Activated naive CD8-positive, alpha-beta T cell treated with anti-CD3 and anti-CD28 coated beads, Interleukin-2, amount 50 U/mL, for 24 hours (primary cell): ENCODE measurements at places on chromosomes 4 and X.
A peak's percentile ranks its signal among the peaks of the same experiment; 100 is the strongest.

DNA sequence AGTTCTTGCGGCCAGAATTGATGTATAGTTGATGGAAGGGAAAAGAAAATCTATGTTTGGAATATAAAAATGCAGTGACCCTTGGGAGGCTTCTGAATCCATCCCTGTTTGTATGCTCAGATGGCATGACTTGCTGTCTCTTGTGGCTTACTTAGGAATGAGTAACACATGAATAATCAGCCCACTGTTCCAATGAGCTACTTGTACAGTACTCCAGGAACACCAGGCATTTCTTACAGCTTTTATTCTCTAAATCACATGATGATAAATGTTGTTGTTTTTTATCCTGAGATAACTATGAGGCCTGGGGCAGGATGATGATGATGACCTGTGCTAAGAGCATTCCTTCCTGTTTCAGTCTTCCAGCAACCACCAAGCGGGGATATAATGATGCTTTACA is 18.9 kb downstream of the TMPRSS11E start:
- no peak for DNase-seq
- H3K27ac ChIP-seq: no peak overlapping the region
- no peaks in the 10 kb centered on the region for H3K36me3 ChIP-seq
- H3K4me3 ChIP-seq: no peak overlapping the region
- no peaks in the 10 kb centered on the region for H3K27me3 ChIP-seq
- peaks cover 23% of the 10 kb centered on the region for H3K4me1 ChIP-seq

DNA sequence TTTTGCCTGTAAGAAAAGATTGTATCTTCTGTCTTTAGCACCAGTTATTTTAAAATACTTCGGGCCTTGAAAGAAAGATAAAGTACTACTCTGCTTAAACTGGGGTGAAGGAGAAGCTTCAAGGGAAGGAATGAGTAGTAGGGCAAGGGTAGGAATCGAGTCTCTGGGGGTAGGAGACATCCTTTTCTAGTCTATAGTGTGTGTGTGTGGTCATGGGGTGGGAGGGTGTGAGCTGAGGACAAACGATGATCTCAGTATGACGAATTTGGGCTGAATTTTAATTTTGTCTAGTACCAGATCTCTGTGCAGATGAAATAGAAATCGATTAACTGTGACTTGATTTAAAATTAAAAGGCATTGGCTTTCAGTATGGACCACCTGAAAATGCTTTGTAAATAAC is 3.3 kb upstream of the MYOZ2 start:
- no peak overlapping the region for H3K4me3 ChIP-seq
- no peak for DNase-seq
- no peaks in the 10 kb centered on the region for H3K4me1 ChIP-seq
- no peaks in the 10 kb centered on the region for H3K36me3 ChIP-seq
- no peaks in the 10 kb centered on the region for H3K27me3 ChIP-seq

GRCh38 chr4:168878623-168879022 is 131.4 kb downstream of the CBR4 start:
- peak overlapping the region; percentile 76 for H3K4me3 ChIP-seq
- no peak for DNase-seq
- H3K27ac ChIP-seq: peak overlapping the region; percentile 74

GRCh38 chr4:65968831-65969558 is 298.7 kb upstream of the EPHA5 start:
- H3K36me3 ChIP-seq: no peaks in the 10 kb centered on the region
- no peak overlapping the region for H3K27ac ChIP-seq
- H3K4me3 ChIP-seq: no peak overlapping the region
- no peaks in the 10 kb centered on the region for H3K4me1 ChIP-seq
- no peak for DNase-seq
- H3K27me3 ChIP-seq: no peaks in the 10 kb centered on the region

- H3K27ac ChIP-seq: no peak overlapping the region
- H3K4me3 ChIP-seq: no peak overlapping the region
- H3K4me1 ChIP-seq: no peaks in the 10 kb centered on the region
- DNase-seq: no peak
Observed at GRCh38 chr4:19807505-19807904, 444.2 kb upstream of the SLIT2 start.

- peak within 1 kb of the TSS; percentile 57 for H3K4me3 ChIP-seq
- H3K27me3 ChIP-seq: peaks cover 28% of the 10 kb centered on the region
- no peaks in the 10 kb centered on the region for H3K4me1 ChIP-seq
- peaks cover 2% of the 10 kb centered on the region for H3K36me3 ChIP-seq
Observed at GRCh38 chrX:84187533-84188319, at the start of gene RPS6KA6. TSS of gene RPS6KA6 (minus strand) at chrX:84188199. CDS start at chrX:84187899, 300 bp downstream.

DNA sequence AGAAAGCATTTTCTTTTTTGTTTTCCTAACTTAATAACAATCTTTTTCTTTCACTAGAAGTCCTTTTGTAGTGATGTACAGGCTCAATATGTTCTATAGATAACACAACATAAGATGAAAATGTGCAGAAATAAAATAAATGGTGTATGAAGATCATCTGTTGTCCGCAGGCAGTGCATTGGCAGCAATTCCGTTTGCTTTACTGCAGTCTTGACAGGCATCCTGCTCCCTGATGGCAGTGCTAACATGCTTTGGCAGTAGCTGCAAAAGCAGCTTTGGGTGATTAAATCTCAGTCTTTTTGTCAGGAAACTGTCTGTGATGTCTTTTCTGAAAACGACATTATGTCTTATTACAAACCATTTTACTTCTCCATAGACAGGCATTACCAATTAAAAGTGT is 131.4 kb downstream of the TRAM1L1 start:
- no peaks in the 10 kb centered on the region for H3K36me3 ChIP-seq
- no peak overlapping the region for H3K27ac ChIP-seq

- H3K36me3 ChIP-seq: peaks cover 12% of the 10 kb centered on the region
- DNase-seq: no peak
- peaks cover 59% of the 10 kb centered on the region for H3K4me1 ChIP-seq
- H3K27me3 ChIP-seq: no peaks in the 10 kb centered on the region
- peak overlapping the region; percentile 89 for H3K27ac ChIP-seq
Observed at GRCh38 chr4:38161208-38162113, 201.3 kb downstream of the PTTG2 start.

DNA sequence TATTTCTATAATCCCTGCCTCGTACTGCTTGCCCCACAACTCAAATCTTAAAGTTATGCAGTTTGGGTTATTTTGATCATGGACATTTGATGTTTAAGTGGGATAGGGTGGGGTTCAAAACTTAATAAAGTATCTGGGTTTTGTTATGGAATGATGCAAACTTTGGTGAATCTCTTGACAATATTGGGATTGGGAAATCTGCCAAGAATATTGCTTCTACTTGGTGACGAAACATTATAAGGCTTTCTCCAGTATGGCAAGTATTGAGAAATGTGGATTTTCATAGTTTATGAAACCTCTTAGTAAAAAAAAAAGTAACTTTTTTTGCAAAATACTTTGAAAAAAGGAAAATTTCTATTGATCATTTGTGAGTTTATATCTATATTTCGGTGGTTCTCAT is 130.8 kb upstream of the SFRP2 start:
- H3K27ac ChIP-seq: no peak overlapping the region
- no peak overlapping the region for H3K4me3 ChIP-seq
- no peak for DNase-seq
- peaks cover 12% of the 10 kb centered on the region for H3K27me3 ChIP-seq
- H3K36me3 ChIP-seq: no peaks in the 10 kb centered on the region

DNA sequence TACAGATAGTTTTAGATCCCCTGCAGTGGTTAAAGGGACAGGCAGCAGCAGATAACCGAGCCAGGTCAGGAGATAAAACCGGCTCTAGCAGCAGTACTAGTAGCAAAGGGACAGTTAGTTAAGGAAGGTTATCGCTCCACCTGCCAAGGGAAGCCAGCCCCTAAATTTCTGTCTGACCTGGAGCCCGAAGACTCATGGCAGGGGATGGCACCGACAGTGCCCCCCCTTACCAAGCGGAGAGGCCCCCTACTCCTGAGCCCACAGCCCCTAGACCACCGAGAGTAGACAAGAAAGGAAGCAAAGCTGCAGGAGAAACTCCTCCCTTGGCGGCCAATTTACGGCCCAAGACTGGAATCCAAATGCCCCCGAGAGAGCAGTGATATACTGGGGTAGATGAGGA is 61.3 kb upstream of the MAGEC2 start:
- no peaks in the 10 kb centered on the region for H3K27me3 ChIP-seq
- no peaks in the 10 kb centered on the region for H3K4me1 ChIP-seq
- no peak overlapping the region for H3K4me3 ChIP-seq
- no peak for DNase-seq
- H3K36me3 ChIP-seq: no peaks in the 10 kb centered on the region

DNA sequence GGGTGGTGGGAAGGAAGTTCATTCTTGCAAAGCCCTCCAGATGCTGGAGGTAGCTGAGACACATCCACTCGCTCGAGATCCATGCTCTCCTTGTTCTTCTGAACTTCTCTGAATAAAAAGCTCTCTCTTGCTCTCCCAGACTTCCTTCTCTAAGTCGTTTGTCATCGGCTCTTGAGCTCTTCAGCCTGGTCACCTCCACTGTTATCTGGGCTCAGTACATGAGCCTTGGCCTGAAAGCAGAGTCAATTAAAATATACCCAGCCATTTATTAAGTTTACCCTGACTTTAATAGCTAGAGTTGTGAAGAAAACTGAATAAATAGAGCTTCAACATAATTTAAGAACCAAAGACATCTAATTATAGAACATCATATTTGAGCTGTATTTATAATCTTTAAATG is 99.0 kb downstream of the CPE start:
- no peak for DNase-seq
- no peaks in the 10 kb centered on the region for H3K4me1 ChIP-seq
- peaks cover 6% of the 10 kb centered on the region for H3K36me3 ChIP-seq
- peaks cover 21% of the 10 kb centered on the region for H3K27me3 ChIP-seq
- H3K4me3 ChIP-seq: no peak overlapping the region

- H3K4me3 ChIP-seq: no peak overlapping the region
- H3K27ac ChIP-seq: no peak overlapping the region
- no peaks in the 10 kb centered on the region for H3K36me3 ChIP-seq
Observed at GRCh38 chr4:125140966-125141495, 173.7 kb upstream of the FAT4 start.

- DNase-seq: no peak
- H3K27me3 ChIP-seq: no peaks in the 10 kb centered on the region
- no peak overlapping the region for H3K4me3 ChIP-seq
- H3K27ac ChIP-seq: peak overlapping the region; percentile 31
- H3K4me1 ChIP-seq: peaks cover 59% of the 10 kb centered on the region
Observed at GRCh38 chrX:130179170-130179569, 7.4 kb downstream of the RAB33A start.

GRCh38 chr4:123869286-123870215 is 473.0 kb downstream of the SPRY1 start:
- no peak overlapping the region for H3K4me3 ChIP-seq
- no peaks in the 10 kb centered on the region for H3K36me3 ChIP-seq
- DNase-seq: no peak
- no peaks in the 10 kb centered on the region for H3K4me1 ChIP-seq
- H3K27me3 ChIP-seq: no peaks in the 10 kb centered on the region
- H3K27ac ChIP-seq: no peak overlapping the region

- H3K27me3 ChIP-seq: no peaks in the 10 kb centered on the region
- no peaks in the 10 kb centered on the region for H3K36me3 ChIP-seq
- no peak overlapping the region for H3K4me3 ChIP-seq
- H3K27ac ChIP-seq: no peak overlapping the region
- no peaks in the 10 kb centered on the region for H3K4me1 ChIP-seq
Observed at GRCh38 chr4:85489273-85489981, 14.5 kb downstream of the ARHGAP24 start.

- DNase-seq: no peak
- H3K27me3 ChIP-seq: no peaks in the 10 kb centered on the region
- H3K4me1 ChIP-seq: peaks cover 14% of the 10 kb centered on the region
- no peak overlapping the region for H3K27ac ChIP-seq
Observed at GRCh38 chr4:39023059-39023458, 9.2 kb downstream of the TMEM156 start.

DNA sequence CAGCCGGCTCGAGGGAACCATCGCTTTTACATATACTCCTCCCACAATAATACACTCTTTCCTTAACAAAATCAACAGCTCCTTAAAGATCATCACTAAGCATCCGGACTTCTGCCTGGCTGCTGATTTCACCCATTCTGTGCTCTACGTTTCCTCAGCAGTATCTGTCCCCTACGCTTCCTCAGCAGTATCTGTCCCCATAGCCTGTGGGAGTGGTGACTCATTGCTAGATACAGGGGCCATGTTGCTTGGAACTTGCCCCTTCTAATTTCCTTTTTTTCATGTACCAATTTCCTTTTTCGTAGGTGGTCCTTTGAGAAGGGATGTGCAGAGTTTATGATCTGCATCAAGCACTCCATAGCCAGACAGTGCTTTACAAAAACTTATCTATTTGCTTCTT is 18.6 kb downstream of the MAP3K15 start:
- no peak overlapping the region for H3K27ac ChIP-seq
- no peaks in the 10 kb centered on the region for H3K27me3 ChIP-seq
- no peak for DNase-seq
- no peaks in the 10 kb centered on the region for H3K4me1 ChIP-seq
- no peaks in the 10 kb centered on the region for H3K36me3 ChIP-seq

- no peak overlapping the region for H3K4me3 ChIP-seq
- H3K4me1 ChIP-seq: peaks cover 9% of the 10 kb centered on the region
- no peaks in the 10 kb centered on the region for H3K36me3 ChIP-seq
- no peaks in the 10 kb centered on the region for H3K27me3 ChIP-seq
Observed at GRCh38 chrX:46234775-46235174, 310.4 kb downstream of the ZNF674 start.

GRCh38 chr4:54092405-54093323 is 7.3 kb upstream of the GSX2 start:
- peaks cover 3% of the 10 kb centered on the region for H3K36me3 ChIP-seq
- H3K27ac ChIP-seq: no peak overlapping the region
- peaks cover 35% of the 10 kb centered on the region for H3K4me1 ChIP-seq
- peaks cover 71% of the 10 kb centered on the region for H3K27me3 ChIP-seq

GRCh38 chr4:96186593-96186992 is 346.7 kb downstream of the PDHA2 start:
- no peak overlapping the region for H3K27ac ChIP-seq
- no peaks in the 10 kb centered on the region for H3K4me1 ChIP-seq
- H3K27me3 ChIP-seq: no peaks in the 10 kb centered on the region

DNA sequence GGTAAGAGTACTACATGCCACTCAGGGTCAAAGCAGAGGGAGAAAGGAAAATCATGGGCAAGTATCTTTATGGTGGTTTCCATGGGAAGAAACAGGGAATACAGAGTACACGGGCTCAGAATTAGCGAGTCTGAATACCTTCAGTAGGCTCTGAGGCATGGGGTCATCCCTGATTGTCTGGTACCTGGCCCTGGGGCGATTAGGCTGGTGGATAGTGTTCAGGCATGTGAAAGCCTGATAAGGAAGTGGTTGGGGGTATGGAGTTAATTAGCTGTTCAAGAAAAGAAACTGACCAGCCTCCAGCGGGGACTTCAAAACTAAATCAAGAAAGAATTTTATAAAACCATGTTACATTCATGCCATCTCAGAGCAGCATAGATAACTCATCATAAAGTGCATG is 518.8 kb downstream of the RAB28 start:
- H3K27me3 ChIP-seq: no peaks in the 10 kb centered on the region
- no peaks in the 10 kb centered on the region for H3K4me1 ChIP-seq
- H3K4me3 ChIP-seq: no peak overlapping the region
- H3K36me3 ChIP-seq: no peaks in the 10 kb centered on the region
- no peak for DNase-seq
- no peak overlapping the region for H3K27ac ChIP-seq

DNA sequence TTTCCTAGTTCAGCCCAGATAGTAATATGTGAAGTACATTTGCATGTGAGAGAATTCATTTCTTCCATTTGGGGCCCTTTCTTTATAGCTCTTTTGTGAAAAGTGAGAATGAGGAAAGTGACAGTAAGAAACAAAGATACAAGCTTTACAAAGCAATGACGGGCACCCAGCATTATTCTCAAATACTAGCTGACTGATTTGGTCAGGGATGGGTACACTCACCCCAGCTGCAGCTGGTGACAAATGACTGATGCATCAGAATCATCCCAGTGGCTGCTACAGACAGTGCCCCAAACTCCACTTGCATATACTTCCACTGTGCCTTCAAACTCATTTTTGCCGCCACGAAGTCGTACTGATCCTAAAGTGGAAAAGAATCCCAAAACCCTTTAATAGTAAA is 14.8 kb downstream of the PRSS12 start:
- H3K4me1 ChIP-seq: no peaks in the 10 kb centered on the region
- DNase-seq: no peak
- H3K27ac ChIP-seq: no peak overlapping the region
- H3K36me3 ChIP-seq: no peaks in the 10 kb centered on the region
- H3K27me3 ChIP-seq: peaks cover 6% of the 10 kb centered on the region
- H3K4me3 ChIP-seq: no peak overlapping the region
